Kidney (tissue), 22 donors: ENCODE measurements at places on chromosomes 5 and 9.
A peak's percentile ranks its signal among the peaks of the same experiment; 100 is the strongest.

GRCh38 chr5:138905541-138905940, 30.4 kb upstream of the LRRTM2 start:
- DNase-seq: no peak

DNA sequence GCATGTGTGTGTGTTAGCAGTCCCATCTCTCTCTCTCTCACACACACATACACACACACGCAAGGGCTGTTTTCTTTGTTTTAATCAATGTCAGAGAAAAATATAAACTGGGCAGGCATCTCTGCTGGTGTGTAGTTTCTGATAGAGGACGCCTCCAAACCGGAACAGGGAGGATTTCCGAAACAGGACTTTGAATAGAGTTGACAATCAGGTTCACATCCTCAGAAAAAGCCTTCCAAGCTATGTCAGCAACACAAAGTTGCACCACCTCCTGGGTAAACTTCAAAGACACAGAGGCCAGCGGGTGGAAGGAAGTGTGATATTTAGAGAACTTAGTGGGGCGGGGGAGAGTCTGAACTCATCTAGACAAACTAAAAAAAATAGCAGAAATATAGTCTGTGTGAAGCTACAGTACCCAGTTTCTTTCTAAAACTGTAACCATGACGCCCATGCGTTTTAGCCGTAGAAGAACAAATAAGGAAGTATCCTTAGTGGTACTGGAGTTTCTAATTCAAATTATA, 1.2 kb downstream of the ST8SIA4 start:
- no peak for DNase-seq

- no peak for DNase-seq
Observed at GRCh38 chr9:111604054-111604615, 4.7 kb upstream of the PTGR1 start.

GRCh38 chr9:118148990-118149389, 444.8 kb downstream of the TLR4 start:
- no peak for DNase-seq

DNA sequence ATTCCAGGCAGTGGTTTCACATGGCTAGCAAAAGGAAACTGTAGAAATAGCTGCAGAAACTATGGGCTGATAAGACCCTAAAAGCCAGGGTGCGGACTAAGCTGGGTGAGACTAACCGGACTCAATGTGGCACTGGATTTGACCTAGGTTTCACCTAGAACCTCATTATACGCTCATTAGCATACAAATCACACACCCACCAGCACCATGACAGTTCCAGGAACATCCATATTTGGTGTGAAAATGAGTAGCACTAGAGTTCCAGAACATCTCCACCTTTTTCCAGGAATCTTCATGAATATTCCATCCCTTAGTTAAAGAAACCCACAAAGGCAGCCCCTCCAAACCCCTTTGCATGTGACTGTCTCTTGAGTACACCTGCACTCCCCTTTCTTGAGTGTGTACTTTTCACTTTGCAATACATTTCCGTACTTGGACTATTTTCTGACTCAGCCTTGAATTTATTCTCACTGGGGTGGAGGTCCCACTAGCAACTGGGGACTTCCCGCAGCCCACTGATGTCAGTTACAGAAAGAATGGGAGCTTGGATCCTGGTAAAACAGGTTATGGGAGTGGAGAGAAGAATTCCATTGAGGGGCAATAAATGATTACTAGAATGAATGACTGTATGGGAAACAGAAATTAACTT, 58.0 kb upstream of the SPATA31C2 start:
- no peak for DNase-seq

- DNase-seq: no peak
Observed at GRCh38 chr9:14283276-14283675, 30.7 kb downstream of the NFIB start.

GRCh38 chr9:73114958-73115357, 36.7 kb upstream of the ANXA1 start:
- no peak for DNase-seq

DNA sequence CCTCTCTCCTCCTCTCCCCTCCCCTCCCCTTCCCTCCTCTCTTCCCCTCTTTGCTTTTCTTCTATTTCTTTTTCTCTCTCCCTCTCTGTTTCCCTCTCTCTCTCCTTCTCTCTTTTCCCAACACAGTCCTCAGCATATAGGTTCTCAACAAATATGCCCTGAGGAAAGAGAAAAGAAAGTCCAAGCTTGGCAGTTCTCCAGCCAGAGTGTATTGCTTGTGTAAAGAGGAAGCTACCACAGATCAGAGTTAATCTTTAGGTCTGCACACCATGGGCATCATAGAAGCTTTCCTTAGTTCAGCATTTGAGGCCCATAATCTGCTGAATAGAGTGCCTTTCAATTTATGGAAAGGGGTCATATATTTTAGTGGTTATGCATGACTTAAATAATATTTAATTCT, 382.8 kb upstream of the WWC1 start:
- peak; percentile 25 for DNase-seq

DNA sequence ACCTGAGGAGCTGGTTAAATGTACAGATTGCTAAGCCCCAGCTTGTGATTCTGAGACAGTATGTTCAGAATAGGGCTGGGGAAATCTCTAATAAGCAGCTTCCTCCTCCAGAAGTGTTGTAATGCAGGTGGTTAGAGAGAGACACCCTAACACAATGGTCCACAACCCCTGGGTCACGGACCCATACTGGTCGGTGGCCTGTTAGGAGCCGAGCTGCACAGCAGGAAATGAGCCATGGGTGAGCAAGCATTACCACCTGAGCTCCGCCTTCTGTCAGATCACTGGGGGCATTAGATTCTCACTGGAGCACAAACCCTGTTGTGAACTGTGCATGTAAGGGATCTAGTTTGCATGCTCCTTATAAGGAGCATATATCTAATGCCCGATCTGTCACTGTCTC, 61.8 kb downstream of the SLC36A1 start:
- DNase-seq: no peak

GRCh38 chr9:8337834-8338766, 538.5 kb upstream of the DMAC1 start:
- DNase-seq: peak; percentile 77

- DNase-seq: no peak
Observed at GRCh38 chr5:142692321-142692894, 6.5 kb upstream of the FGF1 start.

DNA sequence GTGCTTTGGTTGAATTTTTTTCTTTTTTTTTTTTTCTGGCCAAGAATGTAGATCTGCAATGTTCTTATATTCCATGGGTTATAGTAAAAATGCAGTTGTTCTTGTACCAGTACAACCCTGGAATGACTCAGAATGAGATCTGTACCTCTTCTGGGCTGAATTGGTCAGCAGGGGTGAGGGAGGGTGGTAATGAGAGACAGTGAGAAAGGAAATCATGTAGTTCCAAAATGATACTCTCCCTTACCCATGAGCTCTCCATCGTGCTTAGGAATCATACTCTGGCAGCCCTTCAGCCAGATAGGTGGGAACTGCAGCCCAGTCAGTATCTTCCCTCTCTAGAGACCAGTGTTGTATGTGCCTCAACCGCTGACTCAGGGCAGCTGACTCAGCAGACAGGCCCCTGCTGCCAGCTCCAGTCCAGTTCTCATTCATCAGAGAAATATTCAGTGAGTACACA, 2.1 kb upstream of the GLIS3 start:
- no peak for DNase-seq

DNA sequence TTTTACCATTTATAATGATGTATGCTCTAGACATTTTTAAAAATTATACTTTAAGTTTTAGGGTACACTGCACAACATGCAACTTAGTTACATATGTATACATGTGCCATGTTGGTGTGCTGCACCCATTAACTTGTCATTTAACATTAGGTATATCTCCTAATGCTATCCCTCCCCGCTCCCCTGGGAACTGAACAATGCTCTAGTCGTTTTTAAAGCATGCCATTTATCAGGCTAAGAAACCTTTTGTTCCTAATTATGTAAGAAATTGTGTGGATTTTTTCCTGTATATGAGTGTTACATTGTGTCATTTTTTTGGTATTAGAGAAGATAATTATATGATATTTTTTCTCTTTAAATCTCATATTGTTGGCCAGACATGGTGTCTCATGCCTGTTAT, 72.8 kb upstream of the SGCD start:
- no peak for DNase-seq

- peak; percentile 78 for DNase-seq
Observed at GRCh38 chr5:38265546-38266179, 7.3 kb downstream of the EGFLAM start.
